Stimulated activated CD4-positive, alpha-beta T cell treated with anti-CD3 and anti-CD28 coated beads, Interleukin-15, amount 100 ng/mL, for 1 hour (primary cell): ENCODE measurements at places on chromosomes 11 and 22.

GRCh38 chr22:17772958-17773605, 1.2 kb downstream of the BID start:
- DNase-seq, result no peak

DNA sequence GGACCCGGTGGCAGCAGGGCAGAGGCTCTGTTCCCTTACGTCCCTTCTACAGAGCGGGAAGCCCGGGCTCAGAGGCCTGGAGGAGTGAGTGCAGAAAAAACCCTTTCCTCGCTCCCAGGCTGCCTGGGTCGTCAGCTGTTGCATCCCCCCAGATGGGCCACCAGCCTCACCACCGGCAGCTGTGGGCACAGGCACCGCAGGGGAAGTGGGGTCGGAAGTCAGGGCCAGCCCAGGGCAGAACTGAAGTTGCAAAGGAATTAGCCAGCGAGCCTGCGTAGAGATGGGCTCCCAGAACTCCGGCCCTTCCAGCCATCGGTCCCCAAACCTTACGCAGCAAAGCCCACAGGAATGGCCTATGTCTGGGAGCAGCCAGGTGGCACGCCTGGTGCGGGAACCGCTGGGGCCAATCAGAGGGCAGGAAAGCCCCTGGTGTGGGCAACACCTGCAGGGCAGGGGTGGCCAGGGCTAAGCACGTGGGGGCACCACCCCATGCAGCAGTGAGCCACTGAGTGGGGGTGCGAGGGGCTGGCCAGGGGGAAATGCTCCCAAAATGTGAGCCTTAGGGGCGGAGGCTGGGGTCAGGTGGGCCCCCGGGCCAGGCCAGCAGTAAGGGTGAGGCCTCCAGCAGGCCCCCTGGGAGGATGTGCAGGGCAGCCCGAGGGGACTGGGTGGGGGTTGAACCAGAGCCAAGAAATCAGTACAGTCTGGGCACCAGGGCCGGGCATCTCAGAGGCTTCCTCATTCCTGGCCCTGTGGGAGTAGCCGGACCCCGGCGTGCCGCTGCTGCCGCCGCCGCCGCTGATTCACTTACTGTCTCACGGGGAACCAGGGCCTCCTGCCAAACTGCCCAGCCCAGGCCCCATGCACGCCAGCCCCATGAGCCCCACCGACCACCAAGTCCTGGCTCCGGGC, 58.2 kb downstream of the WNT7B start:
- no peak for DNase-seq

GRCh38 chr22:33677536-33677935, 242.7 kb downstream of the LARGE1 start:
- no peak for DNase-seq

GRCh38 chr22:29879753-29880152, 3.2 kb upstream of the MTMR3 start:
- no peak for DNase-seq

GRCh38 chr11:125980436-125980835, 34.6 kb downstream of the VSIG10L2 start:
- no peak for DNase-seq

DNA sequence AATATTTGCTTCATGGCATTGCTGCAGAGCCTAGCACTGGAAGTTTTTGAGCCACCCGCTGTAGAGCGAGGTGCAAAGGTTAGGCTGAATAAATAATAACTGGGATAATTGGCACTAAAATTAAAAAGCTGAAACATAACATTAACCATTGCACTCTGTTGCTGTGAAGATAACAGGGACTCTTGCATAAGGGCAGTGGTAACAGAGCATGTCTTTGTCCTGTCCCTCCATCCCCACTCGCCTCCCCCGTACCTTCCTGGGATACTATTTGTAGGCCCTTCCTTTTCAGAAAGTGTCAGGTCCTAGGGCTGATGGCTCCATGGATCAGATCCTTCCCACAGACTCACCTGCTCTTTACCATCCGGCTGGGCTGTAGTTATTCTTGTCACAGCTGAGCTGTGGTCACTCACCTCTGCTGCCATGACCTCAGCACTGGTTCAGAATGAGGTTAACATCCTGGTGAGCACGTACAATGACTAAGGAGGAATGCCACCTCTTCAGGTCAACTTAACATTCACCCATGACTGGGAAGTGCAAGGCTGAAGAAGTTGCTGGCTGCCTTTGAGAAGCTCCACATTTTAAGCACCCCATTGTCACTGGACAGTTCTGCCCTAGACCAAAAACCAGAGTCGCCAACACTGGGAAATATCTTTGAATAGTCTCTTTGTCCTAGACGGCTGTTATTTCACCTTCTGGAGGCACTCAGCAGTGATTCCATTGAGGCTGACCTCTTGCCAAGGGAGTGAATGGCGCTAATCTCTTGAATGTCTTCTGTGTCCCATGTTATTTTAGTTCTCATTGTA, 103.2 kb upstream of the KIRREL3 start:
- no peak for DNase-seq

DNA sequence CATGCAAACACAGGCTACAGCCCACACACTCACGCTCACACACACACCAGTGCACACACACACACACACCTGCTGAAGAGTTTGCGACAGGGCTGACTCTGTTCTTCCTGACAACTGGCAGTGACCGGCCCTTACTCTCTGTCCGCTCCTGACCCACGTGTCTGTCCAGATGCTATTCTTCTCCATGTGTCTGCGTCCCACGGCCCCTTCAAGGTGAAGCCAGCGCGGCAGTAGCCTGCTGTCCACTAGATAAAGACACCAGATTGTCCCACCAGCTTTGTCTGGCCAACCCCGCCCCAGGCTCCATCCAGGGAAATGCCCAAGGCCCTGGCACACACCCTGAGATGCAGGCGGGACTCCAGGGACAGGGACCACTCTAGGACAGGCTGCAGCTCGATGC, 713.9 kb downstream of the BRD1 start:
- no peak for DNase-seq

DNA sequence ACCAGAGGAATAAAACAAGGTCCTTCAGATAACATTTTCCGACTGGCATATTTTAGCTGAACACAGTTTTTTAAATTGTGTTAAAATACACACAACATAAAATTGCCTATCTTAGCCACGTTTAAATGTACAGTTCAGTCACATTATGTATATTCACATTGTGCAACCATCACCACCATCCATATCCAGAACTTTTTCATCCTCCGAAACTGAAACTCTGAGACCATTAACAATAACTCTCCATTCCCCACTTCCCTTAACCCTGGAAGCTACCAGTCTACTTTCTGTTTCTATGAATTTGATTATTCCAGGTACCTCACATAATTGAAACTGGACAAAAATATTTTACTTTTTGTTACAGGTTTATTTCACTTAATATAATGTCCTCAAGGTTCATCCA, 213.3 kb downstream of the ETS1 start:
- no peak for DNase-seq
